ENCODE measurements at places on chromosomes 5 and 9. TPM values are rescaled to one million over a fixed set of nuclear protein-coding genes. Genes with fewer than 3 reads are reported as not detected.

LCN12 gene
- 1.3 TPM for total RNA-seq

GRCh38 chr5:9698841-9699240, 68.7 kb upstream of the TAS2R1 start:
- H3K4me1 ChIP-seq = no peaks in the 10 kb centered on the region
- H3K27ac ChIP-seq = no peak overlapping the region
- H3K36me3 ChIP-seq = no peaks in the 10 kb centered on the region

- no peaks in the 10 kb centered on the region for H3K36me3 ChIP-seq
- no peaks in the 10 kb centered on the region for H3K4me1 ChIP-seq
- H3K27ac ChIP-seq = no peak overlapping the region
- H3K27me3 ChIP-seq = no peaks in the 10 kb centered on the region
- H3K4me3 ChIP-seq = no peak overlapping the region
Measured at GRCh38 chr5:66223637-66224036, 79.5 kb downstream of the SREK1 start.

PLAC8L1 gene
- total RNA-seq = 0.78 TPM

DNA sequence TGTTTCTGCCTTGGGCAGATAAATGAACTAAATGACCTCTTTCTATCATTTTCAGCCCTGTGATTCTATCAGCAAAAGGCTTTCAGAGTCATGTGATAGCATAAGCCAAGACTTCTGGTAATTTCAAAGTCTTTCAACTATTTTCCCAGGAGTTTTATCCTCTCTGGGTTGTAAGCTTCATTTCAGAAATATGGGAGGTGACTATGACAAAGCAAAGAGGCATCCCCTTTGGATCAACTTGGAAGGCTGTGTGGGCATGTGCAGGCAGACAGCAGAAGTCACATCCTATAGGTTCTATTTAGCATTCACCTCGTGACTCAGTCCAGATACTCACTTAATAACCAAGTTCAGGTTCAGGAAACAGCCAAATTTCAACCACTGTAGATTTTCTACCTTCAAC, 149.0 kb upstream of the FST start:
- H3K4me1 ChIP-seq = no peaks in the 10 kb centered on the region
- no peak for DNase-seq
- no peaks in the 10 kb centered on the region for H3K27me3 ChIP-seq
- no peaks in the 10 kb centered on the region for H3K36me3 ChIP-seq
- H3K27ac ChIP-seq = no peak overlapping the region

DNA sequence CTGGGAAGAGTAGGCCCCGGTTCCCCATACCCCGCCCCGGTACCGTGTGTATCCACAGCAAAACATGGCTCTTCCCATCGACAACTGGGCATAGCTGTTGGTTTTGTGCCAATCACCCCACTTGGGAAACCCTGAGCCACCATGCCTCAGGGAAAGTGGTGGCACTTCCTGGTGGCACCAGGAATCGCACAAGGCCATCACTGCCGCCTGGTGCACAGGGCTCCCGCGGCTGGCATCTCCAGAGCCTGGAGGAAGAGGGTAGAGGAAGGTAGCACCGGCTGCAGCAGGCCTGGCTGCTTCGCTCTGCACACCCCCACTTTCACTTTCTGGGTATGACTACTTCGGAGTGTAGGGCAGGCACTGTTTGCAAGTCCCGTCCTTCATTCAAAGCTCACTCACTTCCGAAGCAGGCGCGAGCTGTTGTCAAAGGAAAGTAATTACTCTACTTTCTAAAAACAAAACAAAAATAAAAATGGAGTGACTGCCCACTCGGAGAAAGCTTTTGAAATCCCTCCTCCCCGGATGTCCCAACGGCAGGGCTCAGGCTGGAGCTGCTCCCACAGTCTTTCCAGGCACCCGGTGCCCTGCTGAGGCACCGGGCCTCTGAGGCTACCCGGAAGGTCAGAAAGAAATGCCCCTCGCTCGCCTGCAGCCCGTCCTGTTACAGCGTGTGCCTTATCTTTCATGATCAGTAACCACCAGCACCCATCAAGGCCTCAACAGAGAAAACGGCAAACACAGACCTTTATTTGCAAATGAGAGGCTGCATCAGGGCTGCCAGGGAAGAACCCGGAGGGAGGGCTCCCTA, 2.0 kb downstream of the BRD3 start:
- H3K27ac ChIP-seq = peak overlapping the region; percentile 79
- no peaks in the 10 kb centered on the region for H3K36me3 ChIP-seq
- H3K27me3 ChIP-seq = no peaks in the 10 kb centered on the region
- peak overlapping the region; percentile 56 for H3K4me3 ChIP-seq

CCL27 gene
- 0.72 TPM for total RNA-seq

DNA sequence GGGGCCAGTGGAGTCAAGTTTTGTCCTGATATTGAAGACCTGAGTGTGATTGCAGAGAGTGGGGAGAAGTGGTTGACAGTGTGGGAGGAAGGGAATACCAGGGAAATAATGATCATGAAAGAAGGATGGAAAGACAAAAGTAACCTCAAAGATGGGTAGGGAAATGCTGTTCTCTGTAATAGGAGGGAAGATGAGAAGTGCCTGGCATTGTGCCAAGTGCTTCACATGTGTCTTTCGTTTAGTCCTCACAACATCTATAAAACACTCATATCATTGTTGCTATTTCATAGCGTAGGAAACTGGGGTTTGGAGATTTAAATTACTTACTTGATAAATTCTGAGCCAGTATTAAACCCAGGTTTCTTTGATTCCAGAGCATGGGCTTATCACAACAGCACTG, 472.3 kb downstream of the LRRC70 start:
- no peak overlapping the region for H3K4me3 ChIP-seq
- no peaks in the 10 kb centered on the region for H3K36me3 ChIP-seq
- peaks cover 8% of the 10 kb centered on the region for H3K4me1 ChIP-seq
- no peak for DNase-seq
- H3K27ac ChIP-seq = no peak overlapping the region

ALDH1A1 gene
- 183 TPM for total RNA-seq

DNA sequence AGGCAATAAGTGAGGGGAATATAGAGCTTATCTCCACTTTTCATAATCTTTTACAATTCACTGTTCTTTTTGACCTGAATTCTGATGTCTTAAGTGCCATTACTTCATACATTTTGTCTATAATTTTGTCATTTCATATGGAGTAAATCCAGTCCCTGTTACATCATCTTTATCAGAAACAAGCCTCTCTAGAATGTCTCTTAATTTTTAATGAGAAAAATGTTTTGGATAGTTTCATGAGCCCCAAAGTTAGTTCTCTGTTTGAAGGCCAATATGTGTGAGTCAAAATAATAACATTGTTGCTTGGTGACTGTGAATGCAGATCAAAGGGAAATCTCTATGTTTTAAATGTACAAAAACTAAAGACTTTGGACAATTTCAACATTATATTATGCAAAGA, 329.6 kb upstream of the ARRDC3 start:
- H3K4me1 ChIP-seq = no peaks in the 10 kb centered on the region
- no peaks in the 10 kb centered on the region for H3K27me3 ChIP-seq
- DNase-seq = no peak
- no peak overlapping the region for H3K27ac ChIP-seq
- no peaks in the 10 kb centered on the region for H3K36me3 ChIP-seq

LCNL1 gene
- total RNA-seq = 0.46 TPM

GRCh38 chr9:134978272-134978671, 60.6 kb upstream of the FCN1 start:
- H3K36me3 ChIP-seq = no peaks in the 10 kb centered on the region
- H3K4me3 ChIP-seq = no peak overlapping the region
- DNase-seq = peak; percentile 10
- H3K4me1 ChIP-seq = no peaks in the 10 kb centered on the region

PCDHA7 gene
- 0.65 TPM for total RNA-seq

- H3K4me1 ChIP-seq = peaks cover 3% of the 10 kb centered on the region
- no peak for DNase-seq
- no peaks in the 10 kb centered on the region for H3K36me3 ChIP-seq
- H3K27ac ChIP-seq = no peak overlapping the region
- H3K4me3 ChIP-seq = no peak overlapping the region
Measured at GRCh38 chr5:141845371-141845851, 32.8 kb downstream of the PCDH1 start.

- no peak for DNase-seq
- H3K27me3 ChIP-seq = no peaks in the 10 kb centered on the region
- no peaks in the 10 kb centered on the region for H3K4me1 ChIP-seq
- H3K27ac ChIP-seq = no peak overlapping the region
- no peak overlapping the region for H3K4me3 ChIP-seq
Measured at GRCh38 chr5:179610109-179610902, 13.2 kb downstream of the HNRNPH1 start.

DNA sequence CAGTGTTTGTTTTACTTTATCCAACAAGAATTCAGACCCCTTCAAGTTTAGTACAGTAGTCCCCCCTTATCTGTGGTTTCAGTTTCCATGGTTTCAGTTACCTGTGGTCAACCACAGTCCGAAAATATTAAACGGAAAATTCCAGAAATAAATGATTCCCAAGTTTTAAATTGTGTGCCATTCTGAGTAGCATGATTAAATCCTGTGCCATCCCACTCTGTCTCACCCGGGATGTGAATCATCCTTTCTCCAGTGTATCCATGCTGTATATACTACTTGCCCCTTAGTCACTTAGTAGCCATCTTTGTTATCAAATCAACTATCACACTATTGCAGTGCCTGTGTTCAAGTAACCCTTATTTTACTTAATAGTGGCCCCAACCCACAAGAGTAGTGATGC, 153.8 kb upstream of the RASA1 start:
- H3K4me1 ChIP-seq = no peaks in the 10 kb centered on the region
- H3K27ac ChIP-seq = no peak overlapping the region
- no peaks in the 10 kb centered on the region for H3K27me3 ChIP-seq

DNA sequence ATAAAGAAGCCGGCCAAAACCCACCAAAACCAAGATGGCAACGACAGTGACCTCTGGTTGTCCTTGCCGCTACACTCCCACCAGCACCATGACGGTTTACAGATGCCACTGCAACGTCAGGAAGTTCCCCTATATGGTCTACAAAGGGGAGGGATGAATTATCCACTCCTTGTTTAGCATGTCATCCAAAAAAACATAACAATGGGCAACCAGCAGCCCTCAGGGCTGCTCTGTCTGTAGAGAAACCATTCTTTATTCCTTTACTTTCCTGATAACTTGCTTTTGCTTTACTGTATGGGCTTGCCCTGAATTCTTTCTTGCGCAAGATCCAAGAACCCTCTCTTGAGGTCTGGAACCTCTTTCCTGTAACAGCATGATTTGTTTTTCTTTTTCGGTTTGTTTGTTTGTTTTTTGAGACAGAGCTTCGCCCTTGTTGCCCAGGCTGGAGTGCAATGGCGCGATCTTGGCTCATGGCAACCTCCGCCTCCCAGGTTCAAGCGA, 2.0 kb upstream of the UAP1L1 start:
- H3K27ac ChIP-seq = no peak overlapping the region
- peaks cover 5% of the 10 kb centered on the region for H3K4me1 ChIP-seq
- DNase-seq = no peak
- no peak overlapping the region for H3K4me3 ChIP-seq
- no peaks in the 10 kb centered on the region for H3K36me3 ChIP-seq
- no peaks in the 10 kb centered on the region for H3K27me3 ChIP-seq

GPX8 gene
- total RNA-seq = 18.0 TPM

All from ovary (tissue), 10 donors.